ENCODE measurements at places on chromosomes 5 and 9.

DNA sequence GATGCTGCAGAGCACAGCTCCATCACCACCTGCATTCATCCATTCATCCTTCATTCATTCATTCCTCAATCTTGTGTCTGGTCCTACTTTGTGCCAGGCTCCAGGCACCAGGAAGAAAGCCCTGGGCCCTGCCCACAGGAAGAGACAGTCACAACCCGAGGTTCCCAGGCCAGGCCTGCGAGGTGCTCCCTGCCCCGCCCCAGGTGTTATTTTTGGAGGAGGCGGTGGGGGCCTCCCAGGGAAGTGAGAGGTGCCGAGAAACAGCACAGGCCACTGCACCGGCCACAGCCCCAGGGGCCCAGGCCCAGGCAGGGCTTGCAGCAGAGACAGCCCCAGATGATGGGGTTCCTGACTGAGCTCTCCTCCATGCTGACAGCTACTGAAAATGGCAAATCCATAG lies 33.4 kb downstream of the VAV2 start:
- no peaks in the 10 kb centered on the region for H3K36me3 ChIP-seq
- no peak for DNase-seq
- peak overlapping the region; percentile 77 for H3K4me3 ChIP-seq
- no peaks in the 10 kb centered on the region for H3K27me3 ChIP-seq

GRCh38 chr9:14895806-14896205 lies 14.4 kb downstream of the FREM1 start:
- DNase-seq: no peak
- peaks cover 3% of the 10 kb centered on the region for H3K27me3 ChIP-seq
- no peaks in the 10 kb centered on the region for H3K36me3 ChIP-seq
- no peaks in the 10 kb centered on the region for H3K4me1 ChIP-seq
- H3K4me3 ChIP-seq: no peak overlapping the region

GRCh38 chr9:21317956-21318923 lies 13.1 kb upstream of the IFNA5 start:
- peaks cover 3% of the 10 kb centered on the region for H3K4me1 ChIP-seq
- H3K27me3 ChIP-seq: no peaks in the 10 kb centered on the region
- DNase-seq: no peak

DNA sequence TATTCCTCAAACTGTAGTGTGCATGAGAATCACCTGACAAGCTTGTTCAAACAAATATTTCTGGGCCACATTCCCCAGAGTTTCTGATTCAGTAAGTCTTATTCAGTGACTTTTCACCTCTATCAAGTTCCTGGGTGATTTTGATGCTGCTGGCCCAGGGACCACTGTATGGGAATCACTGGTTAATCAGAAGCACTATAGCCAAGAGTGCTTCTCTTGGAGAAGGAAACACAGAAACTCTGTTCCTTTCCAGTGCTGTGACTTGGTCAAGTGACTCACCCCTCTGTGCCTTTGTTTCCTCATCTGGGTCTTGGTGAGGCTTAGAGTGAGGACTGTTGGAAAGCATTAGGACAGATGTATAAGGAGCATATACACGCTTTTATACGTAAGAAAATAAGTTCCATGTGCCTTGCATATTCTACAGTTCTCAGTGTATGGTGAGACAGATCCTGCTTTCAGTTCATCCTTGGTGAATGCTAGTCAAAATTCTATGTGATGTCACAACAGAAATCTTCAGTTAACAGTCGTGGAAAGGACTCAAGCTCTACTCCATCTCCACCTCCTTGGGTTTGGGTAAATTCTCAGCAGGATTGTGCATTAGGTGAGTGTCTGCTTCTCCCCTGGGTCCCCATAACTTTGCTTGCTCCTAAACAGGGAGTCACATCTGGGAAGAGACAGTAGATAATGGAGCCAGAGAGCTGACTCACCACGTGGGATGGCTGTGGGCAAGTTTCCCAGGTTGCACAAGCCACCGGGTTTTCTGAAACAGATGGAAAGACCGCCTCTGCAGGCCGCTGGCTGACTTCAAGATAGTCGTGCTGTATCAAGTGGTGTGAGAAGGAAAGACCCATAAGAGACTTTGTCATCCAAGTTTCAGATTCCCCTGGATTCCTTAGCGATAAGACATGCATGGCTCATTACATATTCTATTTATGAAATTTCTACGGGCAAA lies 117.0 kb downstream of the NXNL2 start:
- no peaks in the 10 kb centered on the region for H3K36me3 ChIP-seq
- no peak overlapping the region for H3K27ac ChIP-seq
- peaks cover 3% of the 10 kb centered on the region for H3K27me3 ChIP-seq
- no peak overlapping the region for H3K4me3 ChIP-seq

DNA sequence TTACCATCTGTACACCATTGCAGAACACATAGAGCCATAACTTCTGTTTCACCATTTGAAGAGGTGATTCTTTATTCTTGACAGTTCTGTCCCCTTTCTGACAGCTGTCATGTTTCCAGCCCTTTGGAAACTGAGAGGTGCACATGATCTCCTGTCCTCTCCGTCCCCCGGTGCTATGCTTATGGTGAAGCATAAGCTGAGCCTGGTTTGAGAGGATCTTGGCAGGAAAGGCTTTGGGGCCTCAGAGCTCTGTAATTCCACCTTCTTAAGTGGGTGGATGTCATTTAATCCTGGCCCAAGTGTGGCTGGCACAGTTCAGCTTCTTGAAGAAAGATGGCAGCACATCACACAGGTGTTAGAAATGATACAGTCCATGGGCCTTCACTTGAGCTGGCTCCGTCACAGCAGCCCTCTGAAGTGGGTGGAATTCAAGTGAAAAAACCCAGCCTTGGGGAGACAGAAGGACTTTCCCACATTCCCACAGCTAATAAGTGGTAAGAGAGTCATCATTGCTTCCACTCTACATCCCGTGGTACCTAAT lies 30.7 kb upstream of the GRPEL2 start:
- DNase-seq: no peak
- H3K27ac ChIP-seq: no peak overlapping the region
- H3K4me3 ChIP-seq: no peak overlapping the region
- no peaks in the 10 kb centered on the region for H3K27me3 ChIP-seq
- no peaks in the 10 kb centered on the region for H3K4me1 ChIP-seq
- H3K36me3 ChIP-seq: no peaks in the 10 kb centered on the region

DNA sequence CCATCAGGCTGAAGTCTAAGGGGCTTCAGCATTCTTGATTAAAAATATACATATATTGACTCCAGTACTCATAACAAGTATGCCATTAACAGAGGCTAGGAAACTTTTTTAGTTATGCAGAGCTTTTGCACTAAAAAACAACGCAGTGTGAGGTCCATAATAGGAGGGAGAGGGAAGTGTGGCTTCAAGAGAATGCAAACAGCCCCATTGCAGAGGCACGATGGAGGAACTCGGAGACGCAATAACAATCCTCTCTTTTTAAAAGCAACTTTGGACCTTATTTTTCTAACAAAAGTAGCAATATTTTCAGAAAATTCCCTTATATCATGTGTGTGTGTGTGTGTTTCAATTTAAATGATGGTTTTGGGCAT lies 150.0 kb upstream of the PTCH1 start:
- no peaks in the 10 kb centered on the region for H3K36me3 ChIP-seq
- DNase-seq: no peak
- no peak overlapping the region for H3K4me3 ChIP-seq

DNA sequence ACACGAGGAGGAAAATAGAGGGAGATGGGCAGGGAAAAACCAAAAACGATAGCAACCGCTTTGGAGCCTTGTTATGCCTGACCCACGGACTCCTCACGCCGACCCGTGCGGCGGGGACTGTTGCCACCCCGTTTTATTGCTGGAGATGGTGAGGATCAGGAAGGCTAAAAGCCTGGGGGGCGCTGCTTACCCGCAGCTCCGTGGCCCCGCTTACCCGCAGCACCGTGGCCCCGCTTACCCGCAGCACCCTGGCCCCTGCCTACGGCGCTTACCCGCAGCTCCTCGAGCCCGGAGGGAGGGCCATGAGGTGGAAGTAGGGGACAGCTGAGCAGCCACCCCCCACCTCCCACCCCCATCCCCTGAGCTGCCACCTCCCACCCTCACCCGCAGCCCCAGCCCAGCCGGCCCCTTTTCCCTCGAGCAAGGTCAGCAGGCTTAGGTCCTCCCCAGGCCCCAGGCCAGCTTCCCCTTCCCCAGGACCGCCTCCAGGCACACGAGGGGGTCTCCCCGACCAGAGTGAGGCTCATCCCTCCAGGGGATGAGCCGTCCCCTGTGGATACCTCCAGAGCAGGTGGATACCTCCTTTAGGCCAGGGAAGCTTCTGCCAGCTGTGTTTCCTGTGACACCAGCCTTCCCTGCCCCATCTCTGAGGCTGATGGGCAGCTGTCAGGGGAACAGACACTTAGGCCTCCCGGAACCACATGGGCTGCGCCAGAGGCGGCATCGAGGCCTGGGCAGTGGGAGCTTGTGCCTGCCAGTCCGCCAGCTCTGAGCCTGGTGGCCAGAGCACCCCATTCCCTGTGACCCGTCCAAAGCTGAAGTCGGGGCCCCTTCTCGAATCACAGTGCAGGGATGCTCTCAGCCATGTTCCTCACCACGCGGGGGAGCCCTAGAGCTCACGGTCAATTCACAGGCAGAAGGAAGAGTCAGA lies 92.3 kb downstream of the LMX1B start:
- H3K4me1 ChIP-seq: peaks cover 5% of the 10 kb centered on the region
- peak overlapping the region; percentile 45 for H3K4me3 ChIP-seq
- peak; percentile 70 for DNase-seq
- no peaks in the 10 kb centered on the region for H3K36me3 ChIP-seq

GRCh38 chr5:106843812-106844416 lies 826.8 kb downstream of the EFNA5 start:
- no peaks in the 10 kb centered on the region for H3K4me1 ChIP-seq
- DNase-seq: no peak
- H3K36me3 ChIP-seq: no peaks in the 10 kb centered on the region
- no peaks in the 10 kb centered on the region for H3K27me3 ChIP-seq

DNA sequence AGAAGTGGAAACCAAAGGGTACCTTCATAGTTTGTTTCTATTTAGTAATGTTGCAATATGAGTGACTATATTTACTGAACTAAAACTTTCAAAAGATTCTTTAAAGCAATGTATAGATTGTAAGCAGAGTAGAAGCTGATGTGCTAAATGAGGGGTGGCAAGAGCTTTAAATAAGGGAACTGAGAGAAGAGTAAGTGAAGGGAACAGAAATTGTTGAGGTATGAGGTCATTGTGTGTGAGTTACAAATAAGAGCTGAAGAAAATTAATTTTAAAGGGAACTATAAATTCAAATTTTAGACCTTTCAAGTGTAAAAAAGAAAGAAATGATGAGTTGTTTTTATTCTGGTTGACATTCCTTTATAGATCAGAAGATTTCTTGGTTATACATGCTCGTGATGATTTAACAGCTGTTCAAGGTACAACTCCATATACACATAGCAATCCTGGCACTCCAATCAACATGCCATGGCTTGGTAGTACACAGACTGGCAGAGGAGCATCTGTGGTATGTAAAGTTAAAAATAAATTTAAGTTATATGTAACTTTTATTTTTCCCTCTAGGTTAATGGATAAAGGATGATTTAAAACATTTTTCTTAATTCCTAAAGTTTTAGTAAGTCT lies 135.1 kb upstream of the TNFAIP8 start:
- peaks cover 25% of the 10 kb centered on the region for H3K4me1 ChIP-seq
- peak overlapping the region; percentile 4 for H3K4me3 ChIP-seq
- DNase-seq: no peak
- H3K27ac ChIP-seq: peak overlapping the region; percentile 47
- peaks cover 42% of the 10 kb centered on the region for H3K36me3 ChIP-seq

DNA sequence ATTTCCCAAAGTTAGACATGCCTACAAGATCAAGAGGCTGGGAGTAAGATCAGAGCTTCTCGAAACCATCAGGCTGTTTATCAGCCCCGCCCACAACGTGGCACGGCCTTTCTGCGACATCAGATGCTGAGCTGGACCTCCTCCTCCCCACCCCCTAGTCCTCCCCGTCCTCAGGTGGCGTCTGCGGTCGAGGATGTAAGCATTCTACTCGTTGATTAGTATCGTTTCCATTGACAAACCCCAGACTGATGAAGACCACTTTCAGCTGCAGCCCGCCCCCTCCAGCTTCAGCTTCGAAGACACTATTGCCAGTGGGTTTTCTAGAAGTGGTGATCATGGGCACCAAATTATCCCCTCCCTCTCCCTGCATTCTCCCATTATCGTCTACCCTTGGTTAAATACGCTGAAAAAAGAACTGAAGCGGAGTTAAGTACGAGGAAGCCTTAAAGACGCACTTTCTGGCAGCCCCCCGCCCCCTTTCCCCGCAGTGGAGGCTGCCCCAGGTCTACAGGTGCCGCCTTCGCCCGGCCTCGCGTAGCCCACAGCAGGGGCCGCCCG lies 1.1 kb downstream of the PPIC start:
- H3K4me3 ChIP-seq: peak overlapping the region; percentile 83
- H3K27me3 ChIP-seq: peaks cover 61% of the 10 kb centered on the region
- H3K4me1 ChIP-seq: peaks cover 13% of the 10 kb centered on the region
- DNase-seq: peak; percentile 23

DNA sequence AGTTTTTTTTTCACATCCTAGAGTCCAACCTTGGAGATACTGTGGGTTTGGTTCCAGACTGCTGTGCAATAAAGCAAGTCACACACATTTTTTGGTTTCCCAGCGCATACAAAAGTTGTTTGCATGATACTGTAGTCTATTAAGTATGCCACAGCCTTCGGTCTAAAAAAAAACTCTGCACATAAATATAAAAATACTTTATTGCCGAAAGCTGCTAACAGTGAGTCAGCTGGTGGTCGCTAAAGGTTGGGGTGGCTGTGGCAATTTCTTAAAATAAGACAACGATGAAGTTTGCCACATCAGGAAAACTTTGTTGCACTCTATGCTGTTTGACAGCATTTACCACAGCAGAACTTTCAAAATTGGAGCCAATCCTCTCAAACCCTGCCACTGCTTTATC lies 37.4 kb downstream of the UBQLN1 start:
- H3K36me3 ChIP-seq: peaks cover 88% of the 10 kb centered on the region
- no peak for DNase-seq
- no peak overlapping the region for H3K4me3 ChIP-seq
- peaks cover 18% of the 10 kb centered on the region for H3K4me1 ChIP-seq
- no peak overlapping the region for H3K27ac ChIP-seq

GRCh38 chr9:77983320-77983662 lies 48.3 kb downstream of the GNAQ start:
- H3K4me1 ChIP-seq: peaks cover 10% of the 10 kb centered on the region
- DNase-seq: no peak
- no peak overlapping the region for H3K27ac ChIP-seq
- no peak overlapping the region for H3K4me3 ChIP-seq
- no peaks in the 10 kb centered on the region for H3K27me3 ChIP-seq

DNA sequence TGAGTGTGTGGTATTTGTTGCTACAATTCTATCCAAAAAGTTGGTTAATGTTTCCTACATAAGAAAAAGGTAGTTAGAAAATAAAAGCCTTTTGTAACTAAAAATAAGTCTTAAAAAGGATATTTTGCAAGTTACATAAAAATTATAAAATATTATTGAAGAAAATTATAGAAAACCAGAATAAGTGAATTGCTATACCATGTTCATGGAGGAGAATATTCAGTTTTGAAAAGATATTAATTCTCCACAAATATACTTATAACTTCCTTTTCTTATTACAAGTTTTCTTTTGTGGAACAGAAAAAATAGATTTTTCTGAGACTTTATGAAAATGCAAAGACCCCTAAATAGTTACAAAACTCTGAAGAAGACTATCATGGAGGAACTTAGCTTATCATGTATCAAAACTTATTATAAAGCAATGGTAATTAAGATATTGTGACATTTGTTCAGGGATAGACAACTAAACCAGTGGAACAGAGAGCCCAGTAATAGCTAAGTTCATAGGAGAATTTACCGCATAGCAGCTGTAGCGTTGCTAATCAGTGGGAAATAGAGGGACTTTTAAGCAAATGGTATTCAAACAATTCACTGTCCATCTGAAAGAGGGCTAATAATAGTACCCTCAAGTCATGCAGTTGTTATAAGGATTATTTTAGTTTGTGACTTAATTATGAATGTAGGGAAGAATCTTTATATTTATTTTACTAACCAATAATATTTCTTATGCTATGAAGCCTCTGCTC lies 515.2 kb upstream of the ZNF608 start:
- no peak overlapping the region for H3K27ac ChIP-seq
- no peak overlapping the region for H3K4me3 ChIP-seq
- no peaks in the 10 kb centered on the region for H3K27me3 ChIP-seq

Data from activated B cell treated with CpG ODN at 0.5 μM for 24 hours (primary cell).